NCI-H2171 (cell line): ENCODE measurements at places on chromosomes 3 and 15.

DNA sequence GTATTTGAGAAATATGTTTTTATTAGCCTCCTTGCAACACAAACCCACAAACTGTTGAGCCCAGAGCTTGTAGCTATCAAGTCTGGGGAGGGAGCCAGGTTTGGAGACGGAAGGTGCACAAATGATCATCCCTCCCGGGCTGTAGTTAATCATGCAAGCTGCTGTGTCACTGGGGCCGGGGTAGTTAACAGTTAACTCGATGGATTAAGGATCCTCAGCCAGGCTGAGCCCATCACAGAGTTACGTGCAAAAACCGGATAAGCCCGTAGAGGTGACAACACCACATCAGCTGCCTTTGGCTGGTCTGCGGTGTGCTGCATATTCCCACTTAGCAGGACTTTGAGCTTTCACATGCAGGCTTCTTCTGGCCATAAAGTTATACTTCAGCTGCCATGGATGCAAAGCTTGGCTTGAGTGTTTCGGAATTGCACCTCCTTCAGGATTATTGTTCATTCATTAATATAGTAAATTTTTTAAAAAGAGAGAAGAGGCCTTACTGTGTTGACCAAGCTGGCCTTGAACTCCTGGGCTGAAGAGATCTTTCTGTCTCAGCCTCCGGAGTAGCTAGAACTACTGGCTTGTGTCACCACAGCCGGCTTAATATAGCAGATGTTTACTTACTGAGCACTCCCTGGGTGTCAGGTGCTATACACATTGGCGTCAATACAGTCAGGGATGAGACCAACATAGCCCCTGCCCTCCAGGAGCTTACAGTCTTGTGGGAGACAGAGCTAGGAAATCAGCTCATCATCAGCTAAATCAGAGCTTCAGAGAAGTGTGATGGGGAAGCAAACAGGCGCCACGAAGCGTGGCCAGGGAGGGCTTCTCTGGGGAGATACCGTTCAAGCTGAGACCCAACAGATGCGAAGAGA, 226.8 kb upstream of the BHLHE40 start:
- no peak for DNase-seq

- no peak for DNase-seq
Observed at GRCh38 chr3:186570941-186571643, 572 bp downstream of the DNAJB11 start.

GRCh38 chr3:194814878-194815357, 129.2 kb downstream of the FAM43A start:
- no peak for DNase-seq

GRCh38 chr3:49377483-49377882, 19.3 kb upstream of the GPX1 start:
- DNase-seq: no peak

DNA sequence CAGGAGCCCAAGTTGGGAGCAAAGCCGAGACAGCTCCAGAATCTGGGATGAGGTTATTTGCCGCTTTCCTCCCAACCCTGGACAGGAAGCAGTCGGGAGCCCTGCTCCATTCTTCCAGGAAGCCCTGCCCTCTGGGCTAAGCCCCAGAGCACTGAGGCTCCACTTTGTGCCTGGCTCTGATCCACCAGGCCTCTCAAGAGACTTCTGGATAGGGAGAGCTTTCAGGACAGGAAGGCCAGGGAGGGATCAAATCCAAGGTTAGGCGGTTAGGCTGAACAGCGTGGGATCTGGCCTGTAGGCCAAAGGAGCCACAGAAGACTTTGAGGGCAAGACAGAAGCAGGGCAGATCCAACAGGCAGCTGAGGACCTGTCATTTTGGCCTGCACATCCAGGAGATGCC, 835 bp downstream of the STOML1 start:
- DNase-seq: no peak

- no peak for DNase-seq
Observed at GRCh38 chr3:55327131-55327920, 159.8 kb downstream of the WNT5A start.

- peak; percentile 2 for DNase-seq
Observed at GRCh38 chr15:71575474-71576045, 234.8 kb upstream of the NR2E3 start.

DNA sequence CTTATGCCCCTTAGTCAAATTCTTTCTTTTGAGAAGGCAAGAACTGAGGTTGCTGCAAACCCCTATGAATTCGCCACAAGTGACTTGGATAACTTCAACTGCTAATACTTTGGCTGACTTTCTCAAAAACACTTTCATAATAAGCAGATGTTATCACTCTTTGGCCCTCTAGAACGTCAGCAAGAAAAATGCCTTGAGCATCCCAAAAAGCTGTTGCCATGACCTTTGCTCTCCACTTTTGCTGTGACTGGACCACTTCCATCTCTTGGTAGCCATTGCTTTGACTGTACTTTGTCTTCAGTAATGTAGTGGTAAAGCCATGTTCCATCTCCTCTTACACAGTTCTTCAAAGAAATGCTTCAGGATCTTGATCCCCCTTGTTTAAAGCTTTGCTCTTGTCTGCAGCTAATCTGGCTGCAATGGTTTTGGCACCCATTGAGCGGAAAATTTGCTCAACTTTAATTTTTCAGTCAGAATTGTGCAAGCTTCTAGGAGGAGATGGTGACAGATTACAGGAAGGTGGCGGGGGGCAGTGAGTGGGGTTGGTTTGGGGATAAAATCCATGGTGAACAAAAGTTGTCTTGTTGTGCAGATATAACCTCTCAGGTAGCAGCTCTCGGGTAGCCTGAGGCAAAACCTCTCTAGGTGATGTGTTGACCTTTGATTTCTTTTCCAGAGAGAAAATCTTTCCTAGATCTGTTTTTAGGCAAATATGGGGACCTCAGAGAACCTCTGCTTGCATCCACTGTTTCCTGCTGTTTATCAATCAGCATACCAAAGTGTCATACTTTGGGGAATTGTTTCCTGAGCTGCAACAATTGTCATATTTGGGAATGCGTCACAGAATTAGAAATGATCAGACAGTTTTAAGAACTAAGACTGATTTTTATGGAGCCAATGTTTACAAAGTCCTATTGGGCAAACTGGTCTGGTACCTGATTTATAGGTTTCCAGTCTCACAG, 83.6 kb downstream of the CCR1 start:
- no peak for DNase-seq

- DNase-seq: no peak
Observed at GRCh38 chr15:45529613-45530012, 7.1 kb upstream of the SLC30A4 start.

- peak; percentile 87 for DNase-seq
Observed at GRCh38 chr3:194250098-194251002, 100.8 kb downstream of the CPN2 start.

GRCh38 chr15:60003243-60004008, 685 bp upstream of the FOXB1 start:
- no peak for DNase-seq

GRCh38 chr15:40706121-40706520, 11.1 kb downstream of the RAD51 start:
- DNase-seq: no peak

- no peak for DNase-seq
Observed at GRCh38 chr3:31670136-31670535, 137.4 kb downstream of the STT3B start.

DNA sequence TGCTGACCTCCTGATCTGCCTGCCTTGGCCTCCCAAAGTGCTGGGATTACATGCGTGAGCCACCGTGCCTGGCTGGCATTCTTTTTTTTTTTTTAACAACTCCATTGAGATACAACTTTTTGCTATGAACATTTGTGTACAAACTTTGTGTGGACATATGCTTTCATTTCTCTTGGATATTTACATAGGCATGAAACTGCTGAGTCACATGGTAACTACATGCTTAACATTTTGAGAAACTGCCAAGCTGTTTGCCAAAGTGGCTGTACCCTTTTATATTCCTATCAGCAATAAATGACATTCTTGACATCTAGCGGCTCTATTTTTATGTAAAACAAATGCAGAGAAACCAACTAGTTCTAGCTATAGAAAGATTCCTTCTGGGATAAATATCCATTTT, 8.7 kb upstream of the YEATS2 start:
- no peak for DNase-seq

- DNase-seq: no peak
Observed at GRCh38 chr15:46343196-46343935, 708.5 kb downstream of the SQOR start.

GRCh38 chr3:151402349-151402748, 17.8 kb upstream of the P2RY12 start:
- no peak for DNase-seq

DNA sequence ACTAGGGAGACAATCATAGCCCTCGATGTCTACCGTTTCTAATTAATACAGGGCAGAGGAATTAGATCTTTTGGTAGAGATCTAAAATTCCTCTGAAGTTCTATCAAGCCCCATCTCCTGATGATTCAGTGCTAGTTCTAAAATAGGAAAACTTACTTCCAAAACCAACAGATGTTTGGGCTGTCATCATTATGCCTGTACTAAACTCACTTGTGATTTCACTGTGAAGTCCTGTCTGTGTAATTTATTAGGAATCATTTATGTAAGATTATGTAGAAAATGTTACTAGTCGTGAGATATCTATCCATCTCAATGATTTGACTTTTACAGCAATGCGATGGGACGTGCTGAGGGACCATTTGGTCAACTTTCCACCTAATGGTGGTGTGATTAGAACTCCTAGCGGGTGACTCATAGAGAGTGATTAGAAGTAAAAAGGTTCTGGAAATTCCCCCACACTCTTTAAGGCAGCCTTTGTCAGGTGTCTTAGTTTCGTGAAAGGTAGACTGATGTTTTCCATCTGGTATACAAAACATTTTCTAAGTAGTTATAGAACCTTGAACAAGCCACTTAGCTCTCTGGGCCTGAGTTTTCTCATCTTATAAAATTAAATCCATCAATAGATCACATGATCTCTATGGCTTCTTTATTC, 34.2 kb downstream of the LIPC start:
- DNase-seq: no peak

DNA sequence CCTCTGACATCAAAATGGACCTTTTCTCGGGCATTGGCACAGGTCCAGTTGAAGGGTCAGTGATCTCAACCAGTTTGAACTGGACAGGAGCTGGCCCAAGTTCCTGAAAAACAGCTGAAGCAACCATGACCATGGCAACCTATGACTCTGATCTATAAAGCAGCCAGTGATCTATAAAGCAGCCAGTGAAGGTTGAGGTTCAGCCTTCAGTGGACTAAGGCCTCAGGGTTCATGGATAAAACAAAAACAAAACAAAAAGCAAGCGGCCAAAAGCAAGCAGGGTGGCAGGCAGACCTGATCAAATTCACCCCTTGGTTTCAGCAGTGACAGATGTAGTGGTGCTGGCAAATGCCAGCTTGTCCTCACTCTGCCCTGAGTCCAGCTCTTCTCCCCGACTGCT, 10.0 kb upstream of the CHRNB4 start:
- DNase-seq: no peak

DNA sequence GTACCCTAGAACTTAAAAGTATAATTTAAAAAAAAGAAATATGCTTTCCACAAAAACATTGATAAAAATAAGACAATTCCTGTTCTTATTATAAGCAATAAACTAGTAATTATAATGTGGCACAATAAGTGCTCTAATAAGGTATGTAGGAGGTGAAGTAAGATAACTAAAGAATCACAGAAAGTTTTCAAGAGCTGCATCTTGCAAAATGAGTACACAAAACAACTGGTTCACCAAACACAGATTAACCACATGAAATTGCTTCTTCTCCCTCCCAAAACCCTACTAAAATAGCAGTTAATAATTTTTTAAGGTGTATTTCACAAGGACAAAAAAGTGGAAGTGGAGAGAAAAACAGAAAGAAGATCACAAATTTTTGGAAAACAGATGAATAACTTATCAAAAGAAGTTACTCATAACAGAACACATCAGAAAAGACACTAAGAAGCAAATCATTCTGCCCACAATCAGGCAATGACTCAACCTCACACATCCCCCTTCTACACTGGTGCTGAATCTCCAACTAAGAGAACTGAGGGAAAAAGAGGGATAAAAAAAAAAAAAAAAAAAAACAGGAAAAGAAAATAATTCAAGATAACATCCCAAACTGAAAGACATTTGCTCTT, 64.2 kb downstream of the TBC1D5 start:
- DNase-seq: no peak

- DNase-seq: no peak
Observed at GRCh38 chr3:134378384-134378783, 4.1 kb upstream of the AMOTL2 start.

DNA sequence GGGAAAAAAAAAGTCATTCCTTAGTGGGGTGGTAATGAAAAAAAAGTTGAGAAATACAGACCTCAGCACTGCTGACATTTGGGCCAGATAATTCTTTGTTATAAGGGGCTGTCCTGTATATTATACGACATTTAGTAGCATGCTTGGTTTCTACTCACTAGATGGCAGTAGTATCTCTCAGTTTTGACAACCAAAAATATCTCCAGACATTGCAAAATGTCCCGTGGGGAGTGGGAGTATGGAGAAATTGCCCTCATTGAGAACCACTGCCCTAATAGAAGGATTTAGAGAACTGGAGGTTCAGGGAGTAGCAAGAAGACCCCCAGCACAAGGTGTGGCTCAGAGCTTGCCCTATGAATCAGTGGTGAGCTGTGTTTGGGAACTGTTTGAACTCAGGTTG, 28.6 kb upstream of the TEX264 start:
- no peak for DNase-seq

- DNase-seq: no peak
Observed at GRCh38 chr15:98881526-98882520, 125.8 kb downstream of the PGPEP1L start.

- peak; percentile 9 for DNase-seq
Observed at GRCh38 chr3:195522254-195523023, 20.7 kb downstream of the PPP1R2 start.

- DNase-seq: no peak
Observed at GRCh38 chr15:74403588-74403919, 30.2 kb downstream of the SEMA7A start.

DNA sequence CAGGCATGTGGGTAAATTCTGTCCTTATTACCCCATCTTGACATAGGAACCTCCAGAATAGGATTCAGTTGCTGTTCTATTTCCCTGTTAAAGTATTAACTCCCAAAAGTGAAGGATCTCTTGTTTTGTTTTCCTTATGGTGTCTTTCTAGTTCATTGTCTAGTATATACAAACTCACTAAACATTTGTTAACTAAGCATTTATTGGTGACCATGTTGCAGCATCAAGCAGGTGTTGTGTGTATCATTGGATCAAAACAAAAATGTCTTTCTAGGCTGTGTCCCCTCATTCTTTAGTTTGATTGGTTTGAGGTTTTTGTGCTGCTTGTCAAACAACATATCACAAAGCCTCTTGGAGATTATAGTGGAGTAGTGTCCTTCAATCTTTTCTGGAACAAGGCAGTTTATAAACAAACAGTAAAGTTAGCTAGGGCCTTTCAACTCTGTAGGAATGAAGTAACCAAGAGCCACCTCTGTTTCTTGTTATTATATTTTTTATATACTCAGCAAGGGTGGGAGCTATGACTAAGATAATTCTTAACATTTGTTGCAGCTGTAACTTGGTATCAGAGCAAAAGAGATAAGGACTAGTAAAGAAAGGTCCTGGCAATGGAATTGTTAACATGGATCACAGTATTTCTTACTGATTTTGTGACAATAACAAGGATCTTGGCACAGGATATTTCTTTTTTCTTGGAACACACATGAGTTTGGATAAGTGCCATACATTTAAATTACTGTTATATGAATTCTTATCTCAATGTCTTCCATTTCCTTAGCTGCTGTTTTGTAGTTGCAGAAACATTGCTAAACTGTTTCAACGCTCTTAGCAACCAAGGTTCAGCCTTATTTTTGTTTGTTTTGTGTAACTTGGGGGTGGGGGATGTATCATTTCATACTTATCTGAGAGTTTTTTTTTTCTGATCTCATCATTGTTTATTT, 49.3 kb downstream of the TMOD3 start:
- no peak for DNase-seq

- no peak for DNase-seq
Observed at GRCh38 chr3:100880072-100880471, 113.1 kb downstream of the ABI3BP start.

- DNase-seq: no peak
Observed at GRCh38 chr3:146590521-146590920, 14.6 kb downstream of the PLSCR5 start.
